ENCODE measurements at places on chromosomes 2 and 18.

- H3K27me3 ChIP-seq: peaks cover 77% of the 10 kb centered on the region
- H3K27ac ChIP-seq: no peak overlapping the region
- no peak for DNase-seq
- H3K4me3 ChIP-seq: no peak overlapping the region
- H3K36me3 ChIP-seq: no peaks in the 10 kb centered on the region
These were observed 10.5 kb downstream of the EVX2 start for GRCh38 chr2:176072951-176073904.

DNA sequence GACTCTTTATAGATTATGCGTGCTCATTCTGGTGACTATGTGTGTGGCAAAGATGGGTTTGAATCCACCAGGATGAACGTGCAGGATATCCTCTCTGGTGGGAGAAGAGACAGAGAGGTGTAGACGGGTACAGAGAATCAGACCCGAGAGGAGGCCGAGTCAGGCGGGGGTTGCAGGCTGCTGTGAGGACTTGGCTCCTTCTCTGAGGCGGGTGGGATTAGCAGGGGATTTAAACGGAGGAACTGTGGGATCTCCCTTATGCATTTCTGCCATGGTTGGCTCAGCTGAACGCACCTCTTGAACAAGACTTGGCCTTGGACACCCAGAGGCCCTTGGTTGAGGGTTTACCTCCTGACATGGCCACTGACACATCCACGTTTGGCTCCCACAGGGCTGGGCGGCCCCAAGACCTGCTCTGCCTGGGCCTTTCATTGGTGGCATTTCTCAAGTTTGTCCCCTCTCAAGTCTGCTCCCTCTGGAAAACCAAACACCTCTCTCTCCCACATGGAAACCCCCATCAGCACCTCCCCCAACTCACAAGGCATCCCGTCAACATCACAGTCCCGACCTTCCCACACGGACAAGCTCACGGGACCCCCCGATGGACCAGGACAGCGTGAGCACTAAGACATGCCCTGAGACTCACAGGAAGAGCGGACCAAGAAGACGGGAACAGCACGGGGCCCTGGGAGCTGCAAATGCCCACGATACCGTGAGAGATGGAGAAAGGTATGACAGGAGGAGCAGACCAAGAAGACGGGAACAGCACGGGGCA is 158.3 kb downstream of the RTP5 start:
- H3K27me3 ChIP-seq: peaks cover 33% of the 10 kb centered on the region
- H3K4me1 ChIP-seq: peaks cover 16% of the 10 kb centered on the region
- H3K27ac ChIP-seq: no peak overlapping the region

DNA sequence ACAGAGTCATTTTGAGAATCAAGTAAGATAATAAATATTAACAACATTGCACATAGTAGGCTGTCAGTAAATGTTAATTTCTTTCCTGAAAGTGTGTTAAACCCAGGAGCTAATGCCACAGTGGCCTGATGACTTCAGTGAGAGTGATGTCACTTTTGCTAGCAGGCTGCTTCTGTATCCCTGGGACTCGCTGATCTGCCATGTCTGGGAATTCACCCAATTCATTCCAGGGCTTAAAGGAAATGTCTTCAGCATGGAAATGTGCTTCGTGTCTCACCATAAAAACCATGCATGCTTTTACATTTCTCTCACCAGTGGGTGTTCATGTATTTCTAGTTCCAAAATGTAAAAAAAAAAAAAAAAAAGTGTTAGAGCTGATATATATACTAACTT is 56.8 kb upstream of the MAPRE3 start:
- DNase-seq: no peak
- H3K27ac ChIP-seq: no peak overlapping the region
- peaks cover 28% of the 10 kb centered on the region for H3K27me3 ChIP-seq
- no peaks in the 10 kb centered on the region for H3K4me1 ChIP-seq

DNA sequence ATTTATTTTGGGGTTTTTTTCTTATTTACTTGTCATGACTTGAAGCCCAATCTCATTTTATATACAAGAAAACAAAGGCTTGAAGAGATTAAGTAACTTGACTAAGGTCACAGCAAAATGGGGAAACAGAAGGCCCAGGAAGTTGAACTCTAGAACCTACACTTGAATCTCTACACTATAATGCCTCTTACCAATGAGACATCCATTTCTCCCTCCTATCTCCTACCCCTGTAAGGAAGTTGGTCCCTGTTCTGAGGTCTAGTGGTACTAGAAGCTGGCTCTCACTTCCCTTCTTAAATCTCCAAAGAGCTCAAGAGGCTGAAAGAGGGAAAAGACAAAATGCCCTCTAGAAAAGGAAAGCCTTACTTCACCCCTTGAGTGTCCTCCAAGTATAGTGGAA is 25.5 kb upstream of the IHH start:
- H3K27me3 ChIP-seq: no peaks in the 10 kb centered on the region
- H3K36me3 ChIP-seq: no peaks in the 10 kb centered on the region
- no peak overlapping the region for H3K4me3 ChIP-seq
- no peak for DNase-seq
- no peak overlapping the region for H3K27ac ChIP-seq

DNA sequence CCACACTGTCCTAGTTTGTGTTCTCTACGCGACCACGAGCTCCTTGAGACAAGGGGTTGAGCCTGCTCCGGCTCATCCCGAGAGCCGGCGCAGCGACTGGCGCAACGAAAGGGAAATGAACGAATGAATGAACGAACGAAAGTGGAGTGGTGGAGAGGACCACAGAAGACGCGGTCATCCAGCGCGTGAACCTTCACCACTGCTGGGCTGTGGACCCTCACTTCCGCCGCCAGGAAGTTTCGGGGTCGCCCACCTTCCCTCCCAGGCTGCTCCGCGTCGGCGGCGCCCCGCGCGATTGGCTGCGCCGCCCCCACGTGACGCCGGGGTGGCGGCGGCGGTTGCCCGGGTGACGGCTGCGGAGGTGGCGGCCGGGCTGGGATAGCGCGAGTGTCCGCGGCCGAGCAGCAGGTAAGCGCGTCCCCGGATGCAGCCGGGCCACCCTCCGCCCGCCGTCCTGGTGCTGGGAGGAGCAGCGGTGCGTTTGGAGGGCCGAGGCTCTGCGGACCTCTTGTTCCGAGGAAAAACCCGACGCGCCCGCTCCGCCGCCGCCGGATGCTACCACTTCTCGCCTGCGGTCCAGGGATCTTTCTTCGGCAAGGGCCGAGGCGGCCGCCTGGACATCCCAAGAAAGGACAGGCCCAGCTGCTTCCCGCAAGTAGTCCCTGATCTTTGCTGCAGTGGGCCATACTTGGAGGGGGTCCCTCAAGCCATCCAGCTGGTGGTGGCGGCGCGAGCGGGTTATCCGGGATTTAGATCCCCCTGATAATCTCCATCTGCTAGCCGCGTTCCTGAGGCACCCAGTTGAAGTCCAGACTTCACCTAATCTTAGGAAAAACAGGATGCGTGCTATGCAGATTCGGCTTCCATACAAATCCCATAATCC is at the start of gene ARMC9:
Gene ARMC9, plus strand, starts transcription at position 341 of the 883 bp plus-strand sequence. CDS start 7,608 bp downstream, outside the sequence.
- peaks cover 24% of the 10 kb centered on the region for H3K4me1 ChIP-seq
- H3K36me3 ChIP-seq: no peaks in the 10 kb centered on the region
- H3K27me3 ChIP-seq: peaks cover 25% of the 10 kb centered on the region
- H3K27ac ChIP-seq: no peak within 1 kb of the TSS
- peak within 1 kb of the TSS; percentile 92 for H3K4me3 ChIP-seq
- peak; percentile 78 for DNase-seq

DNA sequence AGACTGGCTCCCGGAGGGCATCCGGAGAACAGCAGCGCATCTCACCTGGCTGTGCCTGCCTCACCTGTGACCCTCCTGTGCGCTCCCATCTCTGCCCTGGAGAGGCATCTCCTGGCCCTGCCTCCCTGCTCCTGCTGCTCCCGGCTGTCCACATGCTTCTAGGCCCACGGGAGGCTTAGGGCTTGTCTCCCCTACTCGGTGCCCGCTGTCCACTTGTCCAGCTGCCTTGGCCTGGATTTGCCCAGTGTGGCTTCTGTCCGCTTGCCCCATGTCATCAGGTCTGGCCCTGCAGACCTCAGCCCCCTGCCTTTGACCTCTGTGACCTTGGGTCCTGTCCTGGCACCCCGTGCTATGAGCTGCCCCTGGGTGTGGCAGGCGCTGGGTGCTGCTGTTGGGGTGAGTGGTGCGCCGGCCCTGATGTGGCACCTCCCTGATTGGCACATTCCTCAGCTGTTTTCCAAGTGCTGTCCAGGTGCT is 4.5 kb downstream of the BOK start:
- no peaks in the 10 kb centered on the region for H3K36me3 ChIP-seq
- H3K4me1 ChIP-seq: peaks cover 4% of the 10 kb centered on the region
- no peak for DNase-seq
- no peak overlapping the region for H3K27ac ChIP-seq
- peaks cover 4% of the 10 kb centered on the region for H3K27me3 ChIP-seq
- no peak overlapping the region for H3K4me3 ChIP-seq

- no peaks in the 10 kb centered on the region for H3K4me1 ChIP-seq
- H3K27ac ChIP-seq: no peak overlapping the region
- no peaks in the 10 kb centered on the region for H3K36me3 ChIP-seq
These were observed 114.1 kb upstream of the MYCN start for GRCh38 chr2:15826273-15826717.

DNA sequence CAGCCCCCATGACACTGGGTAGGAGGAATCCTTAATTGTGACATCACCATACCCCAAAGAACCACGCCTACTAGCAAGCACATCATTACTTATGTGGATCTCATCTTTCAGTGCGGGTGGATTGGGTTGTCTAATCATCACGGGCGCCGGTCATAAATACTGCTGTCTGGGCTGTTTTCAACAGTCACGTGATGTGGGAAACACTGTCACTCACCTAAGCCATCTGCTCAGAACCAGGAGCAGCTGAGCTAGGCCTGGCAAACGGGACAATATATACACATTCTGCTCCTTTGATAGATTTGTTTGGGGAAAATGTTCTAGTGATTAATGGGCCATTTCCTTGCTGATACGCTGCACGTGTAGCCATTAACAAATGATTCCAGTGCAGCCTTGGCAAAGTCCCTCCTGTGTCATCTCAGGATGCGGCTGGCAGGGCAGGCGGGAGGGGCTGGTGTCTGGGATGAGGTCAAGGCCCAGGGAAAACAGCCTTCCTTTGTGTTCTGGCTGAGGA is 145.9 kb upstream of the COPS8 start:
- H3K27ac ChIP-seq: no peak overlapping the region
- DNase-seq: no peak
- no peaks in the 10 kb centered on the region for H3K27me3 ChIP-seq
- no peaks in the 10 kb centered on the region for H3K4me1 ChIP-seq
- no peaks in the 10 kb centered on the region for H3K36me3 ChIP-seq

GRCh38 chr2:146244131-146244530 is 1600.7 kb upstream of the ACVR2A start:
- H3K4me3 ChIP-seq: no peak overlapping the region
- no peaks in the 10 kb centered on the region for H3K4me1 ChIP-seq
- no peak for DNase-seq
- no peak overlapping the region for H3K27ac ChIP-seq
- no peaks in the 10 kb centered on the region for H3K36me3 ChIP-seq

DNA sequence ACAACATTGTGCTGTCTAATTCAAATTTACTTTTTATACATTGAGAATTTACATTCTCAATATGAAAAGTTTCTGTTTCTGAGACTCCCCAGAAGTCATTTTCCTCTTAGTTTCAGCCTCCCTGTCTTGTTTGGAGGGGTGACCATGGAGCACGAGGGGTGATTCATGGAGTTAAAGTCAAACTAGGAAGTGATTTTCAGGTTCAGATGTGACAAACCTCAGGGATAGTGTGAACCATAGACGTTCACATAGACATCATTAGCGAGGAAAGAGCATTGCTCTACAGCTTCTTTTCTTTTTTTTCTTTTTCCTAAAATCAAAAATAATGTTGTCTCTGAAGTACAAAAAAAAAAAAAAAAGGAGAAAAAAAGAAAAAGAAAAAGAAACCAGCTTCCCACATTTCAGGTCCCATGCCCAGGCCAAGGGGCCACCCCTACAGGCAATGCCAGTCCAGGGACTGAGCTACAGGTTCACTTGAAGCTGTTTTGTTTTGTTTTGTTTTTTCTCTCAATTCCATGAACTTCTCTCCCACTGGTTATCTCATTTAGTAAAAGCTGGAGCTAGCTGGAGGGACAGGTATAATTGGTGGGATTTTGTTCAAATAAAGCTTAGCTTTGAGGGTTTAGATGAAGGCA is 18.1 kb upstream of the LCLAT1 start:
- H3K27me3 ChIP-seq: peaks cover 3% of the 10 kb centered on the region
- H3K4me1 ChIP-seq: peaks cover 27% of the 10 kb centered on the region
- peaks cover 8% of the 10 kb centered on the region for H3K36me3 ChIP-seq
- no peak overlapping the region for H3K4me3 ChIP-seq
- H3K27ac ChIP-seq: peak overlapping the region; percentile 74

GRCh38 chr2:239881561-239882320 is 143.4 kb downstream of the NDUFA10 start:
- H3K4me3 ChIP-seq: no peak overlapping the region
- peaks cover 7% of the 10 kb centered on the region for H3K27me3 ChIP-seq
- H3K4me1 ChIP-seq: peaks cover 6% of the 10 kb centered on the region
- H3K36me3 ChIP-seq: peaks cover 2% of the 10 kb centered on the region
- no peak overlapping the region for H3K27ac ChIP-seq

DNA sequence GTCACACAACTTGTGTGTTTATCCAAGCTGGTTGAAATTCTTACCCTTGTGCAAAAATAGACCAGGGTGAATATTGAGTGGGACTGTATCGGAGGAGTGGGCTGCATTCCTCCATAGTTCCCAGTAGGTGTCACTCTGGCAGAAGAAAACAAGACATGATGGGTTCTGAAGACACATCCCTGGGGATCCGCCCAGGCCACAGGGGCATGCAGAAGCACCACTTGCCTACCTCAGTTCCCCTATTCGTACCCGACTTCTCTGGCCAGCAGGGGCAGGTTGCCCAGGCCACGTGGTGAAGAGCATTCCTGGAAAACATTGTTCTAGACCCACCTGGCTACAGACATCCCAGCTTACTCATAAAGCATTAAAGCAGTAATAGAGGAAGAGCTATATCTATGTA is 168.2 kb downstream of the FAM210A start:
- H3K4me3 ChIP-seq: no peak overlapping the region
- peak overlapping the region; percentile 27 for H3K27ac ChIP-seq
- peaks cover 34% of the 10 kb centered on the region for H3K4me1 ChIP-seq
- peaks cover 1% of the 10 kb centered on the region for H3K36me3 ChIP-seq

- H3K4me3 ChIP-seq: no peak overlapping the region
- H3K36me3 ChIP-seq: no peaks in the 10 kb centered on the region
- no peaks in the 10 kb centered on the region for H3K4me1 ChIP-seq
- no peak for DNase-seq
These were observed 91.8 kb downstream of the HRH4 start for GRCh38 chr18:24552218-24552617.

DNA sequence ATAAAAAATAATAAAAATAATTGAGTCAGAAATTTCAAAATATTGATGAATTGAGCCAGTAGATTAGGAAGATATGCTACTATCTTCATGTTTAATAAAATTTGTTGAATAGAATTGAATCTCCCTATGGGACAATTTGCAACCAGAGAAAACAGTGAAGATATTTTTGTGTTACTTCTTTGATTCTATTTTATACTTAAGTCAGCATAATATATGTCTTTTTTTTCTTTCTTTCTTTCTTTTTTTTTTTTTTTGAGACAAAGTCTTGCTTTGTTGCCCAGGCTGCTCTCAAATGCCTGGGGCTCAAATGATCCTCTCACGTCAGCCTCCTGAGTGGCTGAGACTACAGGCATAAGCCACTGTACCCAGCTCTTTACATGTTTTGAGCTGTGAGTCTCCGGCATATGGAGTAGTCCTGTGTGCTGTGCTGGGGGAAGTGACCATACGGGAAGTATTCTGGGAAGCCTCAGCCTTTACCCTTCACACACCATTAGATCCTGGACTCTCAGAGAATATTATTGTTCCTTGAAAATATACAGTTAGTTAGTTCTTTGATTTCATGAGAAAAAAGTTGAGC is 13.8 kb upstream of the IAH1 start:
- peaks cover 31% of the 10 kb centered on the region for H3K36me3 ChIP-seq
- H3K27me3 ChIP-seq: no peaks in the 10 kb centered on the region
- H3K4me3 ChIP-seq: no peak overlapping the region
- H3K4me1 ChIP-seq: peaks cover 5% of the 10 kb centered on the region
- H3K27ac ChIP-seq: no peak overlapping the region
